BJ (cell line): ENCODE measurements at places on chromosomes 7 and 10.

- DNase-seq, result no peak
These were observed 280.0 kb downstream of the ELFN1 start for GRCh38 chr7:1950066-1950451.

- DNase-seq, result no peak
These were observed 964.9 kb downstream of the REEP3 start for GRCh38 chr10:64486149-64486548.

DNA sequence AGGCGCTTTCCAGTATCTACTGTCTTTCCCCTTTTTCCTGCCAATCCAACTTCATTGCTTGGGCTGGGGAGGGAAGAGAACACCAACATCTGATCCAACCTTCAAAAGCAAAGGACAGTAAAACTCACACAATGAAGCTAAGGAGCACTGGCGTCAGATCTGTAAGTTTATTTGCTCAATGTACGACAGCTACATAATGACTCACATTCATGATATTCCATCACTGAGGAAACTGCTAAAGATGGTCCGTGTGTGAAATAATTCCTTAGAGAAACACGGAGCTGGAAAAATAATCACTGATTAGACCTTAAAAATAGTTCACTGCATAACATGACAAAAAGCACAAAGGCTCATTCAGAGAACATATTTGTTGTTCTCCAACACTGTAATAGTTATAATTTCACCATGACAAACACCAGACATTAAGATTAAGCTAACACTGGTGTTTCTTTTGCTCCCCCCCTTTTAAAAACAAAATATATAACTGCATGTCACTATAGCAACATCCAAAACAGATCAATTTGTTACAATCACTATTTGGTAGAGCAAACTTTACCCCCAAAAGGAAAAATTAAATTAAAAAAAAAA lies 24.3 kb downstream of the HSPB1 start:
- no peak for DNase-seq

- DNase-seq, result no peak
These were observed at the start of gene SLC18A2 for GRCh38 chr10:117240621-117241529. SLC18A2 (plus strand) TSS chr10:117241114; CDS start chr10:117241694, 580 bp downstream.

GRCh38 chr10:36676321-36676720 lies 449.1 kb upstream of the ANKRD30A start:
- DNase-seq, result no peak

- DNase-seq, result no peak
These were observed 99.7 kb downstream of the ELMO1 start for GRCh38 chr7:37348982-37349381.

- DNase-seq, result no peak
These were observed 177.9 kb downstream of the TAX1BP1 start for GRCh38 chr7:27917774-27918314.

DNA sequence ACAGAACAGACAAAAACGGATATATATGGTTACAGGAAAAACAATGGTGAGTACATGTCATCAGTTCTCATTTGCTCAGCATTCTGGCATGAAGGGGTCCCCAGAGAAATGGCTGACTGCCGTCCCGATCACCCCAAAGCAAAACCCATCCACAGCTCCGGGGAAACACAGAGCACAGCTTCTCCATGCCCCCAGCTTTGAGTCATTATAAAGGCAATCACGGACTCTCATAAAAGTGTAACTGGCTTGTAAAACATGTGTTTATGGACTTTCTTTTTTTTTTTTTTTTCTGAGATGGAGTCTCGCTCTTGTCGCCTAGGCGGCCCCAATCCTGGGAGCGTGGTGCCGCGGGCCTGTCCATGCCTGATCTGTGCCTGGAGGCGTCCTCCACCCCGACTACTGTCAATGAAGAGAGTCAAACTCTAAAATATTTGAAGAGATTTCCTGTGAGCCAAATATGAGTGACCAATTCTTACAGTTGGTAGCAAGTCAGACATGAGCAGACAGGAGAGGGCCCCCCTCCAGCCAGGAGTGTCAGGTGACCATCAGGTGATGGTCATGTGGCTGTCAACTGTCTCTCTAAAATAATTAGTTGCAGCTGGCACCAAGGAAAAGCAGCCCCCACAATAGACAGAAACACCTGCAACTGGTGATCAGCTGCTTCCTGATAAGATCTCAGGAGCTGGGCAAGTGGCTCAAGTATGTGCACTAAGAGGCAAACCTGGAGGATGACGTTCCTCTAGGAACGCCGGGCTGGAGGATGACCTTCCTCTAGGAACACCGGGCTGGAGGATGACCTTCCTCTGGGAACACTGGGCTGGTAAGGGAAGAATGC lies 21.7 kb upstream of the NOM1 start:
- DNase-seq, result no peak

- no peak for DNase-seq
These were observed 75.5 kb downstream of the RPS24 start for GRCh38 chr10:78109210-78109609.

GRCh38 chr7:36571190-36571560 lies 153.1 kb downstream of the AOAH start:
- DNase-seq, result no peak

- no peak for DNase-seq
These were observed 41.3 kb upstream of the GLI3 start for GRCh38 chr7:42278344-42278743.

DNA sequence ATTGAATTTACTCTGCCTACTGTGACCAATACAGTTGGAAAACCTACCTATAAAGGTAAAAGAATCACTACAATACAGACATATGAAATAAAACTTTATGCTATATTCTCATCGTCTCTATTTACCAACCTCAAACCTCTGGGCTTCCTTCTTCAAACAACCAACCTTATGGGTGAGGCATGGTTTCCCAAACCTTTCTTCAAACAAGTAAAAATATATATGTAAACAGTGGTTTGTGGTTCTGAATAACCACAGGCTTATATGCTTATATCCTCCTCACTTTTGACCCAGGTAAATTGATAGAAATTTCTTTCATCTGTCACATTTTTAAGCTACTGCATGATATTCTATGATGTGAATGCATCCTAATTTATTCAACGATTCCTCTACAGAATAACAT lies 103.6 kb downstream of the ITGB1 start:
- DNase-seq, result no peak

DNA sequence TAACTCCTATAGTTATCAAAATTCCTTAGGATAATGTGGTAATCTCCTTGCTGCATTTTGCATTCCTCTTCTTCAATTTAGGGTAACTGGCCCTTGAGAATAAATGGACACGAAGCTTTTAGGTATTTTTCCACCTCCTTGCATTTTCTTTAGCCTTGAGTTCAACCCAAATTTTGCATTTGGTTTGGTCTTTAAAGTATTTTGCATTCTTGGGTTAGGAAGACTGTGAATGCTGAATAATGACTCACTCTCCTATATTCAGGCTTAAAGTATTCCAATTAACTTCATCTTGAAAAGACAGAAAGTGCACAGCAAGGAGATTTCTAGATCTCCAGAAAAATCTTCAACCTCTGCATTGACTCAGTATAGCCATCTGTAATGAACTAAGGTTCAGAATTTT lies 47.3 kb downstream of the TFPI2 start:
- DNase-seq, result peak; percentile 28

DNA sequence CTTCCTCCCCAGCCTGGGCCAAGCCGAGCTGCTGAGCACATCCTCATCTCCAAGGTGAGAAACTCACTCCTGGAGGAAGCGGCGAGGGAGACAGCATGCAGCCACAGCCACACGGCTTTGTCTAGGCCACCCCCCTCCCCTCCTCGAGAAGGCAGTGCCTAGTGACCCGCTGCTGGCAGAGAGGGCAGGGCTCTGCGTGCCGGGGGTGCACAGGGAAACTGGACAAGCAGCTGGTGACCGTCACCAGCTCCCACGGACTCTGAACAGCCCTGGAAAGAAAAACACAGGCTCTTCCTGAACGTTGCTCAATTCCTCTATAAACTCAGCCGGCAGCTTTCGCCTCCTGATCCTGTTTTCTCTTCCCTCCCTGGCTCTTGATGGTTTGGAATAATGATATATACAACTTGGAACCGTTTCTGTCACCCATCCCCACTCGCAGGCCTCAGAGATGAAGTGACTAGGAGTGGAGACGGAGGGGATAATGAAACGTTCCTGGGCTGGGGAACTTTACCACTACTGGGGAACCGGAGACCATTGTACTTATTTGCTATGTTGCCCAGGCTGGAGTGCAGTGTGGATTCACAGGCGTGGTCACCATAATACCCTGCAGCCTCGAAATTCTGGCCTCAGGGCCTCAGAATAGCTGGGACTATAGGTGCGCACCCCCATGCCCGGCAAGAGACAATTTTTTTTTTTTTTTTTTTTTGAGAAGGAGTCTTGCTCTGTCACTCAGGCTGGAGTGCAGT lies 19.3 kb downstream of the PAPOLB start:
- no peak for DNase-seq

DNA sequence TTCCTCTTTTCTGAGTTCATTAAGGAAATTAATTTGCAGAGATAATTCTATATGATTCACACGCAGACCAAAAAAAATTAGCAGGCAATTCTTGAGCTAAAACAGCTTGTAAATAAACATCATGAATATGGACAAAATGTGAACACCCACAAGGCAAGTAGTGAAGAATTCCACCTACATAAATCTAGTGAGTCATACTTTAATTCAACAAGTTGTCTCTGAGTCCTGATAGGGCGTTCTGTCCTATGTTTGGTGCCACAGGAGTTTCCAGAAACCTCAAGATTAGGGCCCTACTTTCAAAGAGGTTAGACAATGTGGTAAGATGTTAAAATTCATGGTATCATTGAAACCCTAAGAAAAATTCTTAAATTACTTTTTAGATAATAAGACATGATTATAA lies 122.3 kb downstream of the SGMS1 start:
- DNase-seq, result no peak

GRCh38 chr7:74457007-74457406 lies 3.3 kb downstream of the GTF2IRD1 start:
- no peak for DNase-seq

GRCh38 chr7:142867097-142867378 lies 12.2 kb downstream of the EPHB6 start:
- DNase-seq, result no peak

GRCh38 chr7:37198041-37198905 lies 250.4 kb downstream of the ELMO1 start:
- DNase-seq, result no peak

- no peak for DNase-seq
These were observed 294.2 kb upstream of the ZMIZ1 start for GRCh38 chr10:78774614-78774998.

- DNase-seq, result no peak
These were observed 213.4 kb upstream of the CDC14C start for GRCh38 chr7:48710995-48711394.

DNA sequence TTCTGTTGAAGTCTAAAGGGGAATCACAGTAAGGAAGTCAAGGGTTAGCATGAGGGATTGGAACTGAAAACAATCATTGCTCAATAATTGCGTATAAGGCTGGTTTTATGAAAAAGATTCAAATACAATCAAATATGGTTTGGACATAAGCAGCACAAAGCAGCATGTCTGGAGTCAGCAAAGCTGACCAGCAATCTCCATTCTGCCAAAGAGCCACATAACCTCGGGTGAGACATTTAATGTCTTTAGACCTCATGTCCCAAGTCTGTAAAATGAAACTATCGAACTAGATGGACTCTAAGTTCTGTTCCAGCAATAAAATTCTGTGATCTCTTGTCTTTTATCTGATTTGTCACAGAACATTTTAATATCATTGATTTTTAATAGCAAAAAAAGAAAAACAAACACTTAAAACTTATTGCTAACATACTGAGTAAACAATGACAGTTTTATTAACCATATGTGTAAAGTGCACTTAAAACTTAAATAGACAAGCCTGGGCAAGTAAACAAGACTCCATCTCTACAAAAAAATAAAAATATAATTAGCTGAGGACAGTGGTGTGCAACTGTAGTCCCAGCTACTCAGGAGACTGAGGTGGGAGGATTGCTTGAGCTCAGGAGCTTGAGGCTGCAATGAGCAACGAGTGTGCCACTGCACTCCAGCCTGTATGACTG lies 217.0 kb downstream of the MAGI2 start:
- DNase-seq, result no peak

GRCh38 chr10:133133471-133134231 lies 26.4 kb upstream of the KNDC1 start:
- no peak for DNase-seq

DNA sequence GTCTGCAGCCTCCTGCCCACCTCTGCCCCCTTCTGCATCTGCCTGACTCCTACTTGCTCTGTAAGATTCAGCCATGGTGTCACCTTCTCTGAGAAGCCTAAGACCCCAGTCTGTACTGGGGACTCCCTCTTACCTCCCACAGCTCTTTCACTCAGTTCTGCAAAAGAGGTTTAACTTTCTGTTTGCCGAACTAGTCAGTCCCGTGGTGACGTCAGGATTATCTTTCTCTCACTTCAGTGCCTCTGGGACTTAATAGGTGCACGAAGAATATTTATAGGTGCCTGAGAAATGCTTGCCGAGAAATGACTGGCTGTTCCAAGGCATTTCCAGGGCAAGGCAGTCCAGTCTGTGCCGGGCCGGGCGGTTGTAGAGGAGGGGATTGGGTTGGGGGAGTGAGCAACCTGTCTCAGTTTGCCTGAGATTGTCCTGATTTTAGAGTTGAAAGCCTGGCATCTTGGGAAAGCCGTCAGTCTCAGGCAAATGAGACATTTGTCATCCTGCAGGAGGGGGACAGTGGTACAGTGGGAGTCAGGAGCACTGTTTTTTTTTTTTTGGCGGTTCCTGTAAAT lies 227.5 kb upstream of the NPVF start:
- no peak for DNase-seq

- DNase-seq, result no peak
These were observed 495.1 kb downstream of the SUGCT start for GRCh38 chr7:40629891-40630290.

- no peak for DNase-seq
These were observed 44.6 kb downstream of the UBE2H start for GRCh38 chr7:129908181-129908580.

DNA sequence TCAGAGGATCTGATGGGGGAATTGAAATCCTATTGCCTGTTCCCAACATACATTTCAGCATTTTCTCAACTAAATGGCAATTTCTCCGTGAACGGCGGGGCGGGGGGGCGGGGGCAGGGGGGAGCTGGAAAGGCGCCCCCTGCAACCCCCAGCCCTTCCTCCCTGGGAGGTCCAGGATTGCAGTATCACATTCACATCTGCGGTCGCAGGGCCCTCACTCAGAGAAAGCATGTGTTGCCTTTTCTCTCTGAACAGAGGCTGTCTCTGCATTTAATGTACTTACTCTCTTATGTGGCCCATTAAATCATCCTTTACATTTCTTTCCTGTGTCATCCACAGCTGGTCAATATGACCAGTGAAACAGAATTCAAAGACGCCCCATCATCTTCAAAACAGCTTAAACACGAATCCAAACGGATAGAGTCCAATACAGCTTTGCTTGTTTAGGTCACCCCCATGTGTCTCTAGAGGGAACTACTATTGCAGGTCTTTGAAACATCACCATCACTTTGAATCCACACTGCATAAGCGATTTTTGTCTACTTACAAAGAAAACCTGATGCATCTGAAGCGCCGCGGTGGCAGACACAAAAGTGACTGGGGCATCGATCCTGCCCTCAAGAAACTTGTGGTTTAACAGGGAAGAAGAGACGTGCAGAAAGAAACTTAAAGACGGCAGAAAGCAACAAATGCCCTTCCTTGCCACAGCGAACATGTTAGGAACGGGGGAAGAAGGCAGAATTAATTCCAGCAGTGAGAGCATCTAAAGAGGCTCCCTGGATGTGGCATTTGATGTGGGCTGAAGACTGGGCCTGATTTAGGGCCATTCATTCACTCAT lies 17.0 kb upstream of the ECHDC3 start:
- DNase-seq, result no peak

GRCh38 chr10:129771991-129772431 lies 192.1 kb downstream of the EBF3 start:
- DNase-seq, result no peak
